ENCODE measurements at places on chromosomes 12 and 14. TPM values are rescaled to one million over a fixed set of nuclear protein-coding genes. Genes with fewer than 3 reads are reported as not detected.
A peak's percentile ranks its signal among the peaks of the same experiment; 100 is the strongest.

The DNAH10 gene
- total RNA-seq, result under 0.01 TPM

The STAC3 gene
- 0.07 TPM for total RNA-seq

DNA sequence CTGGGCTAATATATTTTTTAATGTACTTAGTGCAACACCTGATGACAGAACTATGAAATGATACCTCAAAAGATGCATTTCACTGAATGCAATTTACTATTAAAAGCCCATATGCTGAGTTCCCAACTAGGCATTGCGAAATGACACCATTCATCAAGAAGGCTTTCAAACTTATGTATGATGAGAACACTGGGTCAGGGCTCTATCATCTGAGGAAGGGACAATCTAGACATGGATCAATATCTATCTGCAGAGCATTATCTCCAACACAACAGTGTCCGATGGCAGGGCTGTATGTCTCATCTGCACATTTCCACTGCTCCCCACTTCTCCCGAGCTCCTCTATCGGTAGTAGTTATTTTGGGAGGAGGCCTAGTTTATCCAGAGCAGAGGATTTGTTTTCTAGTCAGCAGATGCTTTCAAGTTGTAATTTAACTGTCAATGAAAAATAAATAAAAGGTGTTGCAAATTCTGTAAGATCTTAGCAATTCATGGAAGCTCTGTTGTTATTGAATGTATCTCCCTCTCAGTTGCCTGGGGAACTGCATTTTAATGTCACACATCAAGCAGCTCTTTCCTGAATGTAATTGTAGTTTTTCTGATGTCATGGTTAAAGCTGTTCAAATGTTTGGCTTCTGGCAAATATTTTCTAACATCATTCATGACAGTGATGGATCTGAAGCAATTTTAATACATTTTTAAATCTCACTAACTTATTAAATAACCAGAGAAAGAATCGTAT lies 7.4 kb upstream of the GCH1 start:
- DNase-seq, result no peak

GRCh38 chr12:2722806-2723205 lies 72.0 kb upstream of the FKBP4 start:
- DNase-seq, result no peak

GRCh38 chr14:93939304-93940229 lies 12.4 kb downstream of the FAM181A start:
- no peak for DNase-seq

The OTUB2 gene
- 0.53 TPM for total RNA-seq

DNA sequence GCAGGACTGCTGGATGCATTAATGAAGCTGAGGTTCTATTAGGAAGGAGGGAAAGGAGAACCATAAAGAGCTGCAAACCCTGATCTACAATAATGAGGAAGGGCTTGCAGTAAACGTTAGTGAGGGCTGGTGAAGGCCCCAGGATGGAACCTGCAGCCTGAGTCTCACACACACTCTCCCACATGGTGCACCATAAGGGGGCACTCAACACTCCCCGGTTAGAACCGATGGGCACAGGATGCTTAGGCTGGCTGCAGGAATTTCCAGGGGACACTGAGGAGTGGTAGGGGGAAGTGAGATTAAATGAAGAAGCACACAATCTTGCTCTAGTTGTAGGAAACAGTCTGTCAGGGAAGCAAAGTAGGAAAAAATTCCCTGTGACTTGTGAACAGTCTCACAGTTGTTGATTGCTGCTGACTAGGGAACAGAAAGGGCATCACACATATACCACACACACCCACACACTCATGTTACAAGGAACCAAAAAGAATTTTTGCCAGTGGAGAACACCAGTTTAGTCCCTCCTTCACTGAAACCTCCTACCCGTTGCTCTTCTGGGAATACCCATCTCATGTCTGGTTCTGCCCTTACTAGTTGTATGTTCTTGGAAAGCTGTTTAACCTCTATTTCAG lies 56.2 kb upstream of the FERMT2 start:
- DNase-seq, result no peak

DNA sequence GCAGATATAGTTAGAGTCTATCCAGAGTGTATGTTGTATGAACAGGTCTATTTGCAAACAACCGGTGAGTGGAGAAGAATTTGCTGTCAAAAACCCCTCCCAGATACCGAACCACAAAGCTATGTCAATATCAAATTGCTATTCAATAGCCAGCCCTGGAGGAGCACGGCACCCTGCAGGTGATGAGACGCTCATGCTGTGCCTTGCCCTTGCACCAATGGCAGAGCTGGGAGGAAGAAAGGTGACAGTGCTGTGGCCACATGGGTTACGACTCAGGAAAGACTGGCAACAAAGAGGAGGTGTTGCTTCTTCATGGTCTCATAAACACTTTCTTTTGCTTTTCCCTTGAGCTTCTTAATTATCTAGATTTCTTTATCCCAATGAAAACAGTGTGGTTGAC lies 55.7 kb downstream of the PAX9 start:
- DNase-seq, result no peak

GRCh38 chr12:104223712-104224111 lies 8.1 kb downstream of the TXNRD1 start:
- no peak for DNase-seq

The CCT2 gene
- 500 TPM for total RNA-seq

DNA sequence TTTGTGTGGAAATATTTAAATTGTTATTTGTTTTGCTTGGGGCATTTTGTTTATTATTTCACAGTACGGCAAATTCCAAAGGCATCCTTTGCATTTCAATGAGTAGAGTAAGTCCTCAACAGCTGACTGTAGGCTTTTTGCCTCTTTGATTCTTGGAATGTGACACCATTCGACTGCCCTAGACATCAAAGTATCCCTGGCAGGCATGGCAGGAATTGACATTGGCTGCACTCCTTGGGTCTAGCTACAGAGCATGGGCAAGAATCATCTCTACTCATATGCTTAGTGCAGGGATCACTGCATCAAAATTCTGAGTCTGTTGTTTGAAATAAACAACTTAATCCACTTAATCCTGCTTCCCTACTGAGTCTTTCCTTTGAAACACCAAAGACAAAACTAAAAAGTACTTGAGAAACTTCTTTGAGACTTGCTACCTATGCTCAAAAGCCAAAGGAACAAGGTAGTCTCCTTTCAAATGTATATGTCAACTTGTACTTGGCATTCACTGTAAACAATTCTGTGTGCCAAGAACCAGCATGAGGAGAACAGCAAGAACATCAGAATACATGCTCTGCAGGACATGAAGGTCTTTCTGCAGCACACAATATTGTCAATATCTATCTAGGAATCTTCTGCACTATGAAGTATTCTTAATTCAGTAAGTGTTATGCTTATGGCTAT lies 1569.0 kb upstream of the FLRT2 start:
- DNase-seq, result no peak

GRCh38 chr12:26798640-26799039 lies 34.4 kb downstream of the ITPR2 start:
- no peak for DNase-seq

- no peak for DNase-seq
Observed at GRCh38 chr14:90566481-90566880, 169.7 kb downstream of the CALM1 start.

- no peak for DNase-seq
Observed at GRCh38 chr12:57755454-57756372, 810 bp downstream of the MARCHF9 start.

DNA sequence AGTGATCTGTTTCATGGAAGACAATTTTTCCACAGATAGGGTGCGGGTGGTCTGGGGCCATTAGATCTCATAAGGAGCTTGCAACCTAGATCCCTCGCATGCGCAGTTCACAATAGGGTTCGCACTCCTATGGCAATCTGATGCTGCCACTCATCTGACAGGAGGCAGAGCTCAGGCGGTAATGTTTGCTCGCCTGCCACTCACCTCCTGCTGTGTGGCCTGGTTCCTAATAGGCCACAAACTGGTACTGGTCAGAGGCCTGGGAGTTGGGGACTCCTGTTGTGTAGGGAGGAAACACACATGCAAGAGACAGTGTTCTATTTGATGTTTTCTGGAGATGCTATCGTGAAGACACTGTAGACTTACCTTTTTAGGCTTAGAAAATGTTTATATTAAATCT lies 77.0 kb upstream of the FGD4 start:
- DNase-seq, result no peak

- no peak for DNase-seq
Observed at GRCh38 chr12:5434647-5435560, 3.0 kb downstream of the NTF3 start.

The KLRC2 gene
- not detected for total RNA-seq

GRCh38 chr12:98399532-98399931 lies 115.9 kb upstream of the TMPO start:
- DNase-seq, result peak; percentile 54

The RPS6KL1 gene
- total RNA-seq, result 11.5 TPM

Measured in pulmonary artery endothelial cell (primary cell).